ENCODE measurements at places on chromosomes 7 and 10.

DNA sequence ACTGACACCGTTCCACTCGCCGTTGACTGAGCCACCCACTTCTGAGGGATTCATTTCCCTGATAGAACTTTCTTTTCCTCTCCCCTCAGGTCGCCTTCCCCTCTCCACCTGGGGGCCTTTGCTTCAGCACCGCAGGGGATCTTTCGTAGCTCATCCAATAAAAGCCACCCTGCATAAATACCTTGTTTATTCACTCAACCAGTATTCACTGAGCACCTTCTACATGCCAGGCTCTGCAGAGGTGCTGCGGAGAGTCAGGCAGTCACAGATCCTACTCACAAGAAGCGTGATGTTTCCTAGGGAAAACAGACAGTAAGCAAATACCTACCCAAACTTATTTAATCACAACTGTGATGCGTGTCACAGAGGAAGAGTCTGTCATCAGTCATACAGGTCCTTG, 127.7 kb downstream of the TEX36 start:
- DNase-seq: no peak

- no peak for DNase-seq
Observed at GRCh38 chr10:10130686-10131085, 887.0 kb upstream of the CELF2 start.

GRCh38 chr7:889025-889390, 12.7 kb downstream of the GET4 start:
- no peak for DNase-seq

GRCh38 chr7:138481447-138482380, 21.7 kb downstream of the TRIM24 start:
- no peak for DNase-seq

- no peak for DNase-seq
Observed at GRCh38 chr7:2786607-2787116, 57.4 kb downstream of the GNA12 start.

- no peak for DNase-seq
Observed at GRCh38 chr7:68449099-68449498, 1149.2 kb upstream of the AUTS2 start.

DNA sequence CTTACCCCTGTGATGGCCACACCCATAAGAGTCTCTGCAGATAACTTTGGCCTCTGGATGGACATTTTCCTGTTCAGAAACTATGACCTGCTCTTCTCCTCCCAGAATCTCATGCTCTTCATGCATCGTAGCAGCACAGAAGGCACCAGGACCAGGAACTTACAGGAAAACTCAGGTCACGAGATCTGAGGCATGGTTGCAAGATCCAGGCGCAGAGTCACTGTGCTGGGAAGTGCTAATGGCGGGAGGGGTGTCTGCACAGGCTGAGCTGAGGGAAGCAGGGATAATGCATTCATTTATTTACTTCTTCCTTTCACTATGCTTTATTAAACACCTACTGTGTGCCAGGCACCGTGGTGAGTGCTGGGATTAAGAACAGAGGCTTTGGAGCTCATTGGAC, 48.2 kb upstream of the LOXL4 start:
- DNase-seq: no peak

GRCh38 chr10:1280466-1281404, 224.6 kb downstream of the WDR37 start:
- DNase-seq: no peak
